ENCODE measurements at places on chromosomes 16 and 17. TPM values are rescaled to one million over a fixed set of nuclear protein-coding genes. Genes with fewer than 3 reads are reported as not detected.

DNA sequence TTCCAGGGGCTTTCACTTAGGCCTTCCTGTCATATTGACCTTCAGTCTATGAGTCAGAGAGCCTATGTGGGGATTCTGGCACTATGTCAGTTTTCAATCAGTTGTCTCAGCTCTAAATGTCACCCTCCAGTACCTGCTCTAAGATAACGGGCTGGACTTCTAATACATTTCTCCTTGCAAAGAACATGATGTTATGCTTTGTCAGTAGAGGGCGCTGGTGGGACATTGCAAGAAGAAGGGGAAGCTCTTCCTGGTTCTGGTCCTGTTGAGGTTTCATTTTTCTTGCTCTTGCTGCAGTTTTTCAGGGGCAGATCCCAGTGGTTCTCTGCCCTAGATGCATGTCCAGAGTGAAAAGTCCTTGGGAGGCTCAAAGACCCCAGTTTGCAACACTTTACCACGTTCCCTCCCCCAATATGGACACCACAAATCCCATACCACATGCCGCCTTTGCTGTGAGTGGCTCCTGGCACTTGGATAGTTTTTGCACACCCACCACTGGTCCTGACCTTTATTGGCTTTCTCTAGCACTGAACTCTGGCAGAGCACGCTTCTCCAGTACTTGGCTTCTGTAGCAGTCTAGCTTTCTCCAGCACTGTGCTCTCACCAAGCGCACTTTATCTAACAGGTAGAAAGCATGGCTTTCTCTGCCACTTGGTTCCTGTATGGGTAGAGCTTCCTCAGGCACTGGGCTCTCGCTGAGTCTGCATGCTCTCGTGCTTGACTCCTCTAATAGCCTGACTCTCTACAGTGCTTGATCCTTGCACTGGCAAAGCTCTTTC, 49.0 kb downstream of the BCL7C start:
- DNase-seq, result peak; percentile 76

DNA sequence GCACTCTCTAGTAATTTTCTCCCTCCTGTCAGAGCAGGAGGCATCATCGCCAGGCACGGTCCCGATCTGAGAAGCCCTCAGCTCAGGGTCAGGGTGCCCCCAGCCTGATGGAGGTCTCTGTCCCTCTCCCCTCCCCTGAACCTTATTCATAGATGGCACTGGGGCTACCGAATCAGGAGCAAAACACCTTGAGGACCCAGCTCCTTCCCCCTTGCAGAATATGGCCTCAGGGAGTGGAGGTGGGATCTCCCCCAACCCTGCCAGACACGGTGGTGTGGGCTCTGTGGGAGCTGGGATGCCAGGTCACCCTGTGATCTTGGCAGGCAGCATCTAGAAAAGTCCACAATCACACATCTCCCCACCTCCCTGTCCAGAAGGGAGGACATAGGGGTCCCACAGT, 2.5 kb downstream of the CPNE2 start:
- no peak for DNase-seq

- peak; percentile 38 for DNase-seq
Measured at GRCh38 chr17:11340803-11341202, 99.8 kb downstream of the SHISA6 start.

DNA sequence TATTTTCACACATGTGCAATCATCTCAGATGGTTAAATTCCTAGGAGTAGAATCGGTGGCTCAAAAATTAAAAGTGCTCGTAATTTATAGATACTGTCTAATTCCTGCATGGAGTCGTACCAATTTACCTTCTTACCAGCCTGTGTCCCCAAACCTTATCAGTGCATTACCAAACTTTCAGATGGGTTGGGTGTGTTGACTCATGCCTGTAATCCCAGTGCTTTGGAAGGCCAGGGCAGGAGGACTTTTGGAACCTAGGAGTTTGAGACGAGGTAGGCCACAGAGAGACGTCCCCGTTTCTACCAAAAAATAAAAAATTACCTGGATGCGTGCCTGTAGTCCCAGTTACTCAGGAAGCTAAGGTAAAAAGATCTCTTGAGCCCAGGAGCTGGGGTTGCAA, 34.5 kb upstream of the GPRC5B start:
- no peak for DNase-seq

The MYCBPAP gene
- total RNA-seq, result 0.64 TPM

The GJD3 gene
- not detected for total RNA-seq

The BCO1 gene
- total RNA-seq, result 5.1 TPM

Data from transverse colon (tissue), 4 donors.